ENCODE measurements at places on chromosomes 6 and 20. TPM values are rescaled to one million over a fixed set of nuclear protein-coding genes. Genes with fewer than 3 reads are reported as not detected.

The BAK1 gene
- 2.3 TPM for total RNA-seq

The CNR1 gene
- total RNA-seq: 6.6 TPM

The HLA-DRB5 gene
- 1.3 TPM for total RNA-seq

The PDE7B gene
- 2.3 TPM for total RNA-seq
